ENCODE measurements at places on chromosomes 6 and 20. TPM values are rescaled to one million over a fixed set of nuclear protein-coding genes. Genes with fewer than 3 reads are reported as not detected.

Gene BPI
- 0.04 TPM for polyA plus RNA-seq

Gene CTAGE9
- not detected for polyA plus RNA-seq

Gene BTBD9
- polyA plus RNA-seq, result 7.5 TPM

Gene RAET1E
- not detected for polyA plus RNA-seq

Gene PLA2G7
- polyA plus RNA-seq, result not detected

Gene GNMT
- polyA plus RNA-seq, result 0.07 TPM

Gene EFCAB8
- polyA plus RNA-seq, result not detected

Gene EYS
- polyA plus RNA-seq, result not detected

Gene LINC00237
- not detected for polyA plus RNA-seq

Gene PI3
- not detected for polyA plus RNA-seq

Gene TNFRSF21
- polyA plus RNA-seq, result 21.7 TPM

- no peak for DNase-seq
Measured at GRCh38 chr6:157717340-157717748, 105.7 kb upstream of the SNX9 start.

DNA sequence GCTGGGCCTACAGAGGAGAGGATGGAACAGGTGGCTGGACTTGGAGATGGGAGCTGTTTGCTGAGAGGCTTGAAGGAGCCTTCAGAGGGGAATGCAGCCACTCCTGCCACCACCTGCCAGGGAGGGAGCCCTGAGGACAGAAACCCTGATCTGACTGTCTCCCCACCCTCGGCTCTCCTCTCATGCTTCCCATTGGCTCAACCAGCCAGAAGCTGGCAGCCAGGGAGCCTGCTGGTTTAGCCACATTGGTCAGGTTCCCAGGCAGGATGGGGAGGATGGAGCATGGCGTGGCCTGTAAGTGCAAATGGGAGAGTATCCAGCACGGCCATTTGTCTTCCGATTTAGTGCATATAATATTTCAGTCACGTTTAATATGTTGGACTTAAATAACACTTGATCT is 12.8 kb downstream of the TREM1 start:
- DNase-seq, result no peak

GRCh38 chr6:43286980-43287716 is 10.9 kb upstream of the SLC22A7 start:
- DNase-seq, result no peak

DNA sequence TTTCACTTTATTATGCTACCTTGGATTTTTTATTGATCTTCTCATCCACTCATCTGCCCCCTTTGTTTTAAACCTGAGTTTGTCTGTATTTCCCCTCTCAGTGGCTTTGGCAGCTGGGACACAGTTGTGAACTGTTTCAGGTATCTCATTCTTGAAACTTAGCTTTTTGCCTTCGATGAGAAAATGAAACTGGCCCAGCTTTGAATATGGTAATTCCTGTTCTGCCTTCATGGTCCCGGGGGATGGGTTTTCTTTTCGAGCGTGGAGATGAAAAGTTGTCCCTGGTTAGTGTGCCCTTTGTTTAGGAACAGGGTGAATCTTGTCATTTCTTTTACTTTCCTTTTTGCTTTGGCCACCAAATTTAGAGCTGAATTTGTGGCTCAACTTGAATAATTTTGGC is 25.6 kb downstream of the DHX35 start:
- no peak for DNase-seq

GRCh38 chr6:169587975-169588374 is 113.9 kb downstream of the WDR27 start:
- no peak for DNase-seq

- no peak for DNase-seq
Measured at GRCh38 chr6:113057567-113058053, 710.5 kb downstream of the RFPL4B start.

GRCh38 chr6:139303185-139303584 is 11.4 kb upstream of the TXLNB start:
- peak; percentile 65 for DNase-seq

DNA sequence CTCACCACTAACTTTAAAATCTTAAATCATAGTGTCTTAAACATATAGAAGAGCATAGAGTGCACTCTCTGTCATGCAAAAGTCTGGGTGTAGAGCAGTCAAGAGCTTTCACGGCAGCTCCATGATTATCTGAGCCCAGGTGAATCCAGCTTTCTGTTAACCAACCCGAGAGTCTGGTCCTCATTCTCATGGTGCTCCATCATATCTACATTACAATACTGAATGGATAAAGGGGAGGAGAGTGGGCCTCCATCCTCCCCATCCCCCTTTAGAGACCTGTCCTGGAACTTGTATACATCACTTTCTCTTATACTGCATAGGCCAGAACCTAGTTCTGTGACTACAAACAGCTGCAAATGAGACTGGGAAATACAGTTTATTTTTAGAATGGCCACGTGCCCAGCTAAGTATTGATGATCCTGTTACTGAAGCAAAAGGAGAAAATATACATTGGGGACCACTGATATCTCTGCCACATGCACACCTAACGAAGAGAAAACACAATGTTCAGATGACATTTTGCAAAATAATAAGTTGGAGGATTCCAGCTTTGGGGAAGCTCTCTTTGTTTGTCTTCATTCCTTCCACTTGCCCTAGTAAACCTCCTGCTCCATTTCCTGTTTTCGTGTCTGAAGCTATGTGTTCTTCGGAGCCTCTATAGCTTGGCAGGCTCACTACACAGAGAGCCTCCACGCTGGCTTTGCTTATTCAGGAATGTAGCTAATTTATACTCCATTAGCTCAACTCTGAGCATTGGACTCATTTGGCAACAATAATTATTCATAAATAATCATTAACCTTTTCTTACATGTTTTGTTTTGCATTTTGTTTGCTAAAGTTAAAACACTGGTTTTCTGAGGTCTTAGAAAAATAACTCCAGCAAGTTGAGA is 110.1 kb downstream of the IYD start:
- no peak for DNase-seq

- no peak for DNase-seq
Measured at GRCh38 chr6:17842934-17843821, 136.5 kb upstream of the NUP153 start.

DNA sequence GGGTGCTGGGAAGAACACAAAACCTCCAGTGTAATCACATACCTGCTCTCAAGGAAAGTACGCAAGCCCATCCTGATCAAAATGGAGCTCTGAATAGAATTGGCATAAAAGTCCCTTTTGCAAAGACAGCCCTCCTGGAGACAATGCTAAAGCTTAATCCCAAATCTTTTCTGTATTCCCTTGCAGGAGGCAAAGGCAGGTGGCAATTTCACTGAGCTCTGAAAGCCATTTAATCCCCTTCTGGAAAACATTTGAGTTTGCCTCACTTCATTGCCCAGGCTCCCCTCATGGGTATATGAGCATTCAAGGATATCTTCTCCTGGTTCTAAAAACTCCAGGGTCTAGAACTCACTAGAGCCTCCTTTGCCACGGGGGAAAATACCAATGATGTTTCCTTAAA is 310.2 kb upstream of the CNR1 start:
- no peak for DNase-seq

GRCh38 chr6:73514746-73515110 is 6.1 kb downstream of the EEF1A1 start:
- DNase-seq, result no peak

- DNase-seq, result no peak
Measured at GRCh38 chr20:49915118-49915379, 280 bp downstream of the SPATA2 start.

DNA sequence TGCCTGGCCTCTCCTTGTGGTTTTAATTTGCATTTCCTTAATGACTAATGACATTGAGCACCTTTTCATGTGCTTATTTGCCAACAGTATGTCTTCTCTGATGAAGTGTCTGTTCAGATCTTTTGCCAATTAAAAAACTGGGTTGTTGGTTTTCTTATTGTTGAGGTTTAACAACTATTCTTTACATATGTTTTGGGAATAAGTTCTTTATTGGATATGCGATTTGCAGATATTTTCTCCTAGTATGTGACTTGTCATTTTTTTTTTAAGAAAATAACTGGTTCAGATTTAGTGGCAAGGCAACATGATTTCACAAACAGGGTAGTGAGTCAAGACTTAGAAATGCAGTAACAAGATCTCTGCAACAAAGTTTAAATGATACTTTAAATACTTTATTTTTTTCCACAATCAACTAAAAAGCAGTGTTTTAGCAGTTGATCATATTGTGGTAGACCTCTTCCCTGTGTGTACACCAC is 67.8 kb downstream of the TIAM2 start:
- DNase-seq, result peak; percentile 54

DNA sequence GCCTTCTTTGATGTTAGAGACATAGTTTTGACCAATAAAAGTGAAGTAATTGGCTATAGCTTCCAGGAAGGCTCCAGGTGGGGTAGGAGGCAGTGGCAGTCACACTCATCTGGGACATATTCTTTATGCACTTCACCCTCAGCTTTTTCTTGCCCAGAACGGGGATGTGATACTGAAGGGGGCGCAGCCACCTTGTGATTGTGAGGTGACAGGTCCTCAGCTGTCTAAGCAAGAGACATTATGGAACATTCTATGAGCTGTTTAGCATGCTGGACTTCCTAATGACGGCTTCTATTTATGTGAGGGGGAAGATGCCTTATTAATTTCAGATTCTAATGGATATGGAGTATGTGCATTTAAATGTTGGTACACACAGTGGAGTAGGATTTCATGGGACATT is 151.3 kb upstream of the ZFP64 start:
- DNase-seq, result no peak

DNA sequence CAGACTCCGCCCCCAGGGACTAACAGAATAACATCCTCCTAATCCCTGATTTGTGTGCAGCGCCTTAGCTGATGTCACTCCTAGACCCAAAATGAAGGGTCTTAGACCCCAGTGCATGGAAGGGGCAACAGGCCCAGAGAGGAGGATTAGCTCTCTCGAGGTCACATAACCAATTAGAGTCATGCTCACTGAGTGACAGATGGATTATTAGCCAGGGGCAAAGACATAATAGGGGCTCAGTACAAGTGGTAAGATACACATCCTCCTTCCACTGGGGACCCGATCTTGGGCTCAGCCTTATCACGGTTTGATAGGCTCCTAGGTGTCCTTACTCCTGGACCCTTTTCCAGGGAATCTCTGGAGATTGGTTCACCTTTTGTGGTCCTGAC is 858 bp downstream of the TP53INP2 start:
- no peak for DNase-seq

DNA sequence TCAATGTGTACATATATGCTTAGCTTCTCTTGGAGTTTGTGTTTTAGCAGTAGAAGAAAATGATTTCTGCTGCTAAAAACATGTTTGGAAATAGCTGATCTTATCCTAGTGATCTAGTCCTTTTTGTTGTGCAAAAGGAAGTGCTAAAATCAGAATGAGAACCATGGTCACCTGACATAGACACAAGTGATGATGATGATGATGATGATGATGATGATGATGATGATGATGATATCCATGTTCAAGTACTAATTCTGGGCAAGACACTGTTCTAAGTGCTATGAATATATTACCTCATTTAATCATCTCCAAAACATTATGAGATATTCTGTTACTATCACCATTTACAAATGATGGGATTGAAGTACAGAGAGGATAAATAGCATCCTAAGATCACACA is 79.8 kb downstream of the ANKEF1 start:
- DNase-seq, result no peak

DNA sequence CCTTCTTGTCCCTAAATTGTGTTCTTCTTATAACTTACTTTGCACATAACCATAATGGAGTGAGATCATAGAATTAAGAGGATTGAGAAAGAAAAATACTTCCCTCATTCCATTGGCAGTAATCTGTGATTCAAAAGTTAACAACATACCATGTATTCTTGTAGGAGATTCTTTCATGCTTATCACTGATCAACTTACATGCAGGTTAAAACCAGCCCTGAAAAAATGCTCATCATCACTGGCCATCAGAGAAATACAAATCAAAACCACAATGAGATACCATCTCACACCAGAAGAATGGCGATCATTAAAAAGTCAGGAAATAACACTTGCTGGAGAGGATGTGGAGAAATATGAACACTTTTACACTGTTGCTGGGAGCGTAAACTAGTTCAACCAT is 36.5 kb upstream of the GFRAL start:
- DNase-seq, result no peak

GRCh38 chr6:157728183-157728881 is 94.7 kb upstream of the SNX9 start:
- no peak for DNase-seq

GRCh38 chr6:24845578-24845977 is 46.9 kb upstream of the ARMH2 start:
- DNase-seq, result no peak

GRCh38 chr20:61895016-61895415 is 170.7 kb downstream of the TAF4 start:
- no peak for DNase-seq

DNA sequence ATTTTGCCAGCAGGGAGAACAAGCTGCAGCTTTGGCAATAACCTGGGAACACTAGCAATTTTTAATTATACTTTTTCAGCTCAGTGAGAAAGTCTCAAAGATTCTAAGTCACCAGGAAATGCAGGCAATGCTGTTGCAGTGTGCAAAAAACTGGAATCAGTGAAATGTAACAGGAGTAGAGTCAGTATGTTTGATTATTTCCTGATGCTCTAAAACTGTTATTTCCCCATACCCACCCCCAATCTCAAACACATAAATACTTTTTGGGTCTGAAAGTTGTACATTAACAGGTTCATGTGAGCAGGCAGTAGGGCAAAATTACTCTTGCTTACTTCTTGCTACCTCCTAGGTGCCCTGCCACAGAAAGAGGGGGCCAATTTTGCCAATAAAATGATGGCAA is 65.4 kb upstream of the BEND6 start:
- DNase-seq, result no peak

- peak; percentile 15 for DNase-seq
Measured at GRCh38 chr20:2946988-2947961, 74.0 kb downstream of the PTPRA start.

GRCh38 chr6:70849348-70850069 is 107.4 kb downstream of the B3GAT2 start:
- peak; percentile 38 for DNase-seq

GRCh38 chr6:30816791-30817739 is 67.3 kb upstream of the DDR1 start:
- DNase-seq, result no peak

GRCh38 chr20:52943185-52943841 is 28.8 kb upstream of the TSHZ2 start:
- DNase-seq, result no peak

DNA sequence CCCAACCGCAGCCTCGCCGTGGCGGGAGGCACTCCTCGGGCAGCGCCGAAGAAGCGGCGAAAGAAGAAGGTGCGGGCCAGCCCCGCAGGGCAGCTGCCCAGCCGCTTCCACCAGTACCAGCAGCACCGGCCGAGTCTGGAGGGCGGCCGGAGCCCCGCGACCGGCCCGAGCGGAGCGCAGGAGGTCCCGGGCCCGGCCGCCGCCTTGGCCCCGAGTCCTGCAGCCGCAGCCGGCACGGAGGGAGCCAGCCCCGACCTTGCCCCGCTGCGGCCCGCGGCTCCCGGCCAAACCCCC is 525 bp downstream of the PNRC1 start:
- no peak for DNase-seq

DNA sequence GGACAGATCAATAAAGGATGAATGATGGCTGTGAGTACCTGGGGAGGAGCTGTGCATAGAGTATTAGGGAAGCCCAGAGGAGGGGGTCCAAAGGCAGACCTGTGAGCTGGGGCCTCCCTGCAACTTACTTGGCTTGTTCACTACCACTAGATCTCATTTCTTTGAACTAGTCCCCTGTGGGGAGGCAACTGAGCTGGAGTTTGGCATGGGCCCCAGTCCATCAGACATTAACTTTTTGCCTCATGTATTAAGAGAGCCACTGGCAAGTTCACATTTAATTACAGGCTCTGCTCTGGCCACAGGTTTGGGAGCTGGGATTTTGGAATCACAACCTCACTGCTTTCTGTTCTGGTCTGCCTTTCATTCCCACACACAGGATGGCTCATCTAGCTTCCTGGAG is 254.1 kb downstream of the PRL start:
- no peak for DNase-seq

GRCh38 chr20:38685853-38686473 is 38.3 kb upstream of the SLC32A1 start:
- DNase-seq, result peak; percentile 6
